Choroid plexus epithelial cell (primary cell): ENCODE measurements at places on chromosomes 4 and X.

DNA sequence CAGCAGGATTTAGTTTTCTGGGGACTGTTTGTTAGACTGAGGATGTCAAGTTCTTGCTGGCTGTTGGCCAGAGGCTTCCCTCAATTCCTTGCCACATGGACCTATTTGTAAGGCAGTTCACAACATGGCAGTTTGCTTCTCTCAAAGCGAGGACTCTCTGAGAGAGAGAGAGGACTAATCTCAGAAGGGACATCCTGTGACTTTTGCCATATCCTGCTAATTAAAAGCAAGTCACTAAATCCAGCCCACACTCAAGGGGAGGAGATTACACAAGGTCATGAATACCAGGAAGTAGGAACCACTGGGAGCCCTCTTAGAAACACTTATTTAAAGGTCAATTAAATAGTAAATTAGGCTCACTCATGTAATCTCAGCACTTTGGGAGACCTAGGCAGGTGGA is 38.2 kb downstream of the PPP1R2C start:
- no peak for DNase-seq

- peak; percentile 34 for DNase-seq
Measured at GRCh38 chrX:139932073-139932900, 566 bp downstream of the ATP11C start.

- DNase-seq = no peak
Measured at GRCh38 chr4:40421839-40422708, 86.9 kb downstream of the CHRNA9 start.

DNA sequence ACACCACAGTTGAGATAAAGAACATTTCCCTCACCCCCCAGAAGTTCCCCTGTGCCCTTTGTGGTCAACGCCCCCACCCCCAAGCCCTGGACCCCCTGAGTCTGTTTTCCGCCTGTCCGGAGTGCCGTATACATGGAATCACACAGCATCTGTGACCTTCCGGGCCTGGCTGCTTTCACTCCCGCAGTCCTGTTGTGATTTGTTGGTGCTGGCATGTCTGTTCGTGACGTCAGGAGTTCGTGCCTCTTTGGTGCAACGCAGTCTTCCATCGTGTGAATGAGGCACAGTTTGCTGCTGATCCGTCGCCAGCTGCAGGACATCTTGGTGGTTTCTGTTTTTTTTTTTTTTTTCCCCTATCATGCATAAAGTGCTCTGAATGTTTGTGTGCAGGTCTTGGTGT is 62.1 kb downstream of the PSAPL1 start:
- DNase-seq = no peak

GRCh38 chrX:40085102-40085551 is 12.6 kb downstream of the BCOR start:
- DNase-seq = peak; percentile 36

DNA sequence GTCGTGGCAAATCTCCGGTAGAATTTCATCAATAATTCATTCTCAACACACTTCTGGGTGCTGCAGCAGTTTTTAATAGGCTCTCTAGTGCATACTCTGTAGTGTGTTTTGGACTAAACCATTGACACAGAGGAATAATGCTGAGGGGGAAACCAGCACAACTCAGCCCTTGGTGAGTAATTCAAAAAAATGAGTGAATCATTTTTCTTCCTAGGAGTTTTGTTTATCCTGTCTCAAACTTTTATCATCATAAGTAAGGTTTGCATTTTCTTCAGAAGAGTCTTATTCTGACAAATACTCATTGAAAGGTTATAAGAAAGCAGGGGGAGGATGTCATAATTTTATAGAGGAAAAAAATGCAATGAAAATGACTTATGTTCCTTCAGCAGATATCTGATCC is 2542.7 kb downstream of the PCDH7 start:
- peak; percentile 1 for DNase-seq

DNA sequence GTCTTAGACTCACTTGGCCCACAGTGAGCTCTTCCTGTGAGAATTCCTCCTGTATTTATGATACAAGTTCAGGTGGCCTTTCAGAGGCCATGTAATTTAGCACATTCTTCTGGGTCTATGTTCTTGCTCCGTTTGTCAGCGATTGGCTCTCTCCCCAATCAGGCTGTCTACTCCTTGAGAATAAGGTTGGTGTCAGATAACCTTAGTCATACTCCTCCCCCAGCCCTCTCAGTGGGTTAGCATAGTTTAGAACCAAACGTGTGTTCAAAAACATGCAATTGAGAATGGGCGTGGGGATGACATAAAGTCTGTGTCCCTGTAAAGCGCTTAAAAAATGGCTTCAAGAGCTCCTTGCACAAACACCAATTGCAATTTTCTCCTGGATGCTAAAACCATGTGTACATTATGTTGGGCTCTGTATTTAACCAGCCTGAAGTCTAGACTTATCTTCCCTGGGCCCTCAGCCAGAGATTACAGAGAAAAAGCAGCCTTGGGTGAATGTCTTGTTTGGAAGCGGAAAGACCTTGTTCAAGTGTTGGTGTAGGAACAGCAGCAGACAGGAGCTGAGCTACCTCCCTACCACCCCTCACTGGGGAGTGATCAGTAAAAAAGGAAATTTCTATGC is 9.9 kb upstream of the CT47C1 start:
- DNase-seq = peak; percentile 49

- no peak for DNase-seq
Measured at GRCh38 chr4:62450740-62451139, 1250.6 kb downstream of the ADGRL3 start.

DNA sequence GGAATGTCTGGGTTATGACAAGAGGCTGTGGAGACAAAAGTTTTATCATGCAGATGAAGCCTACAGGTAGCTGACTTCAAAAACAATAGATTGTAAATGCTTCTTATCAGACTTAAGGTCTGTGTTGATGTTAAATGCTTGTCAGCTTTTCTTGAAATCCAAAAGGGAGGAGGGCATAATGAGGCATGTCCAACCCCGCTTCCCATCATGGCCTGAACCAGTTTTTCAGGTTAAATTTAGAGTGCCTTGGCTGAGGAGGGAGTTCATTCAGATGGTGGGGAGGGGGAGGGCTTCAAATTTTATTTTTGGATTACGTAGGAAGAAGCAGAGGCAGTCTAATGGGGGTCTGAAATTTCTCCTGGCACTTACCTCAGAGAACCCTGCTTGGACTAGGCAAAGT is 207.7 kb upstream of the HDX start:
- no peak for DNase-seq

GRCh38 chrX:56800801-56801200 is 71.8 kb downstream of the NBDY start:
- no peak for DNase-seq
